Chondrocyte (in vitro differentiated cells): ENCODE measurements at places on chromosomes 7 and 10. TPM values are rescaled to one million over a fixed set of nuclear protein-coding genes. Genes with fewer than 3 reads are reported as not detected.

GRCh38 chr10:118955951-118956801 is 73.3 kb upstream of the NANOS1 start:
- no peak for DNase-seq

GRCh38 chr7:100366411-100367250 is 6.7 kb upstream of the PILRA start:
- peak; percentile 78 for DNase-seq

The PON1 gene
- not detected in 3 replicates for total RNA-seq

DNA sequence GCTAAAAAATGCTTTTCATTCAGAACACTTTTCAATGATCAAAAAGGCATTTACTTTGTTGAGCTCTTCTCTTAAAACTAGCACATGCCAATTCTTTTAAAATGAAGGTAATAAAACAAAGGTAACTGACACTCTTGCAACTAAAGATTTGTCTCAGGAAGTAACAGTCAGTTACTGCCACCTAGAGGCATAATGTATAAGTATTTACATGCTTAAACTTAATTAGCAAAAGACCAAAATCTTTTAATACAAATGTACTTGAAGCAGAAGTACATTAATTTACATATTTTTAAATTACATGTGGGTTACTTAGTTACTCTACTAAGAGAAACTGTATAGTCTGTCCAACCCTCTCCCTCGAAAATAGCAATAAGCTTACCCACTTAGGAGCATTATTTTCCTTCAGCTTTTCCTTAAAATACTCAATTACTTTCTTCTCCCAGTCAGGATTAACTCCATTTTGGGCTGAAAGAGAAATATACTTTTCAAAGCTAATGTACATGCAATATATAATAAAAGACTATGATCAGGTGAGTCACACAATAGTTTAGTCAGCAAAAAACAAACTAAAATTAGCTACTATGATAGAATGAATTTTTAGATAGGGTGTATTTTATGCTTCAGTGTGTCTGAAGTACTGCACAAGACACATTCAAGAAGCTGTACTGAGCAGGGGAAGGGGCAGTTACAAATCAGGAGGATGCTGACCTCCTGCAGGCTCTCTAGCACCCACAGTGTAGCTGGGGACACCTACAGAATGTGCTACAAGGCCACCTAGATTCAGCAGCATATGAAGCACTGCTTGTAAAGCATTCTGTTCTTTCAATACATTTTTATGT is 13.0 kb downstream of the MCMBP start:
- DNase-seq, result no peak

The ITPRID1 gene
- not detected in 3 replicates for total RNA-seq

The TYW1B gene
- 1.2 to 2.5 TPM (median 1.7 TPM) in 3 replicates for total RNA-seq

The CDC14C gene
- total RNA-seq, result not detected in 3 replicates

The FGL2 gene
- 0.19 TPM in 1 of 3 replicates, not detected in the others for total RNA-seq

- no peak for DNase-seq
Measured at GRCh38 chr10:107915215-107915610, 750.7 kb upstream of the SORCS1 start.

DNA sequence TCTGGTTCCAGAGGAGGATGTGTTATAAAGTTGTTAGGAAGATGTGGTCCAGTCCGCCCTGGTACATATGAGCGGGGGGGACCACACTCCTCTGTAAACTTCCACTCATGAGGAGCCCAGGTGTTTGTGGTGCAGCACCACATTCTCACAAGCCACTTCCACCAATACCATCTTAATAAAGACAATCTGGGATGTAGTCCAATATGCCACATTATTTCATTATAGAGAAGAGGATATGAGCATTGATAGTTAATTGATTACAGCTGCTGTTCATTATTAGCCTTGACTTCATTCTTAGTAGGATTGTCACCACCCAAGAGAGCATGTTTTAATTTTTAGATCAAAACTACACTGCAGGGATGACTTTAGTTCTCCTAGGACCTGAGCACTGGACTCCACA is 40.5 kb downstream of the ERCC6 start:
- no peak for DNase-seq

The FAM25A gene
- total RNA-seq, result not detected in 3 replicates

DNA sequence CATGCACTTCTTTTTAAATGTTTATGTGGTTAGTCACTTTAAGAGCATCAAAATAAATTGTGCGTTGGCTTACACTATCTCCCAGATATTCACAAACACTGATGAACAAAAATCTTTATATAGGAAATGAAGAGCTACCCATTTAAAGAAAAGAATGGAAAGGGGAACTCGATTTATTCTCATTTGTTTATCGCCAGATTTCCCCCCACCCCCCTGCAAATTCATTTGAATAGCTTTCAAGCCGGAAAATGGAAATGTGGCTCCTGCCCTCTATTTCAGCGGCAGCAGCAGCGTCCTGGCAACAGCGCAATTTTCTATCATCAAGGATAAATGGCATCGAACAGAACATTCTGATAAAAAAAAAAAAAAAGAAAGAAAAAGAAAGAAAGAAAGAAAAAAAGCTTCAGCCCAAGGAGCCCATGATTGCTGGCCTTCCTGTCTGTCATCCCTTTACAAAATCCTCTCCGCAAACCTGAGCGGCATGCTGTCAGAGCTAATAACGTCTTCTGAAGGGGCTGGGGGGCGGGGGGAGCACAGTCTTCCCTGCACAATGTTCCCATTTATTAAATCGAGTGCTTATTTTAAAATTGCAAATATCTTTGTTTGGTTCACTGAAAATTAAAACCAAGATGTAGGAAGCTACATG is 13.7 kb upstream of the DLX6 start:
- no peak for DNase-seq

The CLCN1 gene
- total RNA-seq, result not detected in 3 replicates

- DNase-seq, result no peak
Measured at GRCh38 chr10:95245425-95246055, 45.3 kb downstream of the PDLIM1 start.

The TIMM23 gene
- 60.2 to 68.2 TPM (median 62.4 TPM) in 3 replicates for total RNA-seq

GRCh38 chr7:38880035-38880434 is 29.0 kb downstream of the VPS41 start:
- DNase-seq, result no peak

DNA sequence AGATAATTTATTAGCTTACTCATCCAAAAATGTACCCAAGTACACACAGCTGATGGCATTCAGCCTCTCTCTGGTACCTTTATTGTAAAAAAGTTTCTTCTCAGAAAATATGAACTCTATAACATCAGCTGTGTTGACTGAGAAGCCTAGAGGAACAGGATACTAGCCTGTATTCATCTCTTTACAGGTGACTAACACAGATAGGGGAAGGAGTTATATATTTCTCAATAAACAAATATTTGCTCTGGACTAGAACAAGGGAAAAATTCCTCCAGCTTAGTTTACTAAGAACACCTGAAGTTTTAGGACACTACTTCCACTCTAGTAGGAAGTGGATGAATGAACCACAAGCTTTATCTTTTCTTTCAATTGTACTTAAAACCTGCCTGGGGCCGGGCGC is 67.8 kb downstream of the ZNF248 start:
- no peak for DNase-seq

DNA sequence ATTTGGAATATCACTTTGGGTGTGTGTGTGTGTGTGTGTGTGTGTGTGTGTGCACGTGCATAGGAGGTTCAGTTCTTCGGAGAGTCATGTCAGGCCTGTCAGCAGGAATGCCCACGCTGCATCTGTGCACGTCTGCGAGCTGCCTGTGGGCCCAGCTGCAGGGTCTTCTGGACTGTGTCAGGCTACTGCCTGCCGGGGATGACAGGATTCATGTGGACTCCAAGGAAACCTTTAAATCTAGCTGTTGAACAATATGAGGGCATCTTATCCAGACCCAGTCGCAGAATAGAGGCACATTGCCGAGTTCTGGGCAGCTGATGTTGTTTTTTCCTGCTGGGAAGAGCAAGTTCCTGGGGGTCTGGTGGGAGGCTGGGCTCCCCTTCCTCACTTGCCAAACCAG is 19.0 kb downstream of the AQP1 start:
- DNase-seq, result peak; percentile 32

The ATP6V1F gene
- total RNA-seq, result 139 to 162 TPM (median 154 TPM) in 3 replicates

The FLNC gene
- total RNA-seq, result 72.3 to 119 TPM (median 118 TPM) in 3 replicates

The PRSS2 gene
- total RNA-seq, result not detected in 3 replicates

- no peak for DNase-seq
Measured at GRCh38 chr10:89151857-89152256, 55.3 kb downstream of the CH25H start.

GRCh38 chr7:156162451-156162850 is 350.2 kb upstream of the SHH start:
- DNase-seq, result no peak

- DNase-seq, result peak; percentile 77
Measured at GRCh38 chr10:125006921-125007426, 65.1 kb downstream of the ZRANB1 start.
